ENCODE measurements at places on chromosomes 3 and 15.
A peak's percentile ranks its signal among the peaks of the same experiment; 100 is the strongest.

DNA sequence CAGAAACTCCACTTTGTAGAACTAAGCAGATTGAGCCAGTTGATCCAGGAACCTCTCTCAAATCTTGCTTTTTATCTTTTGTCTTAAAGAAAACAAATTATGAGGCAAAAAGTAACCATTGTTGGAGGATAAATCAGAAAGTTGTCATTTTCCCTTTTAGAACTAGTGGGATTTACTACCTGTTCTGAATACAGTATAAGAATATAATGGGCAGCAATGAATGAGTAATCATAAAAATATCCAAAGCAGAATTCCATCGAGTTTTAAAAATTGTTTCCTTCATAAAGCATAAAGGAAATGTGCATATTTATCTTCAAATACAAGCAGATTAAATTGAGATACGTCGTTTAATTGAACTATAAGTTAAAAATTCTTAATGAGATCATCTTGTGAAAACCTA, 15.9 kb upstream of the ANO10 start:
- DNase-seq, result no peak

GRCh38 chr3:147797095-147797494, 387.9 kb downstream of the ZIC1 start:
- no peak for DNase-seq

GRCh38 chr3:4060603-4061002, 242.6 kb upstream of the SETMAR start:
- no peak for DNase-seq

DNA sequence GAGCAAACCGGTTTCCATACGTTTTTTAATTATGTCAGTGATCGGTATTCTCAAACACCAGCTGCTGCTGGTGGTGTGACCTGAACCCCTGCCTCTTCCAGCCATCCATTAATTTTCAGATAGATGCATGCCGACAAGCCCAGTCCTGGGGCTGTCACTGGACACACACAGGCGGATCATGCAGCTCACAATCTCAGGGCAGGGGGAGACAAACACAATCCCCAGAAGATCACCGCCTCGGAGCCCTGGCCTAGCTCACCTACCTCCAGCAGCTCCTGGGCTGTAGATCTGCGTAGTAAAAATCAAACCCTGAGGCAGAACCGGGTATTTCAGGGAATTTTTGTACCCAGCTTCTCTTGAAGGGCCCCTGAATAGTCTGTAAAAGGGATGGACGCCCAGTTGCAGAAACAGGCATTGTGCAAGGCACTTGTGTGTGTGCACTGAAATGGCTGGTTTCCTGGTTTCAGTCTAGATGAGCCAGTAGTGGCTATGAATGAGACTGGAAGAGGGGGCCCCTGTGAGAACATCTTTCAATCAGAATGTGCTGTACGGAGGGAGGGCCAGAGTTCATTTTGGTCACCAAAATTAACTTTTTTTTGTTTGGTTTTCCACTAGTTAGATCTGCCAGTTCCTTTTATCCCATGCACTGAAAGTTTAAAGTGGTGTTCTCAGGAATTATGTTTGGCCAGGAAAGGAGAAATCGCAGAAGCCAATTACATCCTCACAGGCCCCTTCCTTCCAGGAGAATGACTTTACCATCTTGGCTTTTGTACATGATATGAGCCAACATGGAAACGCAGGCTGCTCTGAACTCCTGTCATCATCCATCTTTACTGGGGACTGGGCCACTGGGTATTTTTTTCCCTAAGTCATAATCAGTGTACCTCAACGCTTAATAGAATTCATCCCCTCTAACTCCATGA, 55.0 kb upstream of the RPL32 start:
- DNase-seq, result peak; percentile 47

- no peak for DNase-seq
Observed at GRCh38 chr3:88362428-88362827, 212.7 kb downstream of the C3orf38 start.

- DNase-seq, result no peak
Observed at GRCh38 chr15:33059184-33059583, 135.3 kb downstream of the FMN1 start.

Measured in Right ventricle myocardium superior (tissue), 1 donor.